Effector CD8-positive, alpha-beta T cell (primary cell): ENCODE measurements at places on chromosomes 12 and 14.

DNA sequence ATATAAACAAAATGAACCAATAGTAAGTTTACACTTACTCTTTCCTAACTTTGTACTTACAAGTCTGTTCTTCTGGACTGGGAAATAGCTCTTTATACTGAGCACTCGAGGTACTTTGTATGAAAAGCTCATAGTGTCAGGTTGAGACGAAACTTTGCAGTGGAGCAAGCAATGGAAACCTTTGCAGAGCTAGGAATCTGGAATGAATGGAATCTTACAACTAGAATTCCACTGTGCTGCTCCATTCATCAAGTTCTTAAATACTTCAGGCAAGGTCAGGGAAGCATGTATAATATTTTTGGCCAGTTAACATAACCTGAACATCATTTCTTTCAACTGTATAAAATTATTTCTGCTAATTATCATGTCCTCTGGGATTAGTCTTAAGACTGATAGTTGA, 1327.5 kb upstream of the FLRT2 start:
- DNase-seq: no peak

DNA sequence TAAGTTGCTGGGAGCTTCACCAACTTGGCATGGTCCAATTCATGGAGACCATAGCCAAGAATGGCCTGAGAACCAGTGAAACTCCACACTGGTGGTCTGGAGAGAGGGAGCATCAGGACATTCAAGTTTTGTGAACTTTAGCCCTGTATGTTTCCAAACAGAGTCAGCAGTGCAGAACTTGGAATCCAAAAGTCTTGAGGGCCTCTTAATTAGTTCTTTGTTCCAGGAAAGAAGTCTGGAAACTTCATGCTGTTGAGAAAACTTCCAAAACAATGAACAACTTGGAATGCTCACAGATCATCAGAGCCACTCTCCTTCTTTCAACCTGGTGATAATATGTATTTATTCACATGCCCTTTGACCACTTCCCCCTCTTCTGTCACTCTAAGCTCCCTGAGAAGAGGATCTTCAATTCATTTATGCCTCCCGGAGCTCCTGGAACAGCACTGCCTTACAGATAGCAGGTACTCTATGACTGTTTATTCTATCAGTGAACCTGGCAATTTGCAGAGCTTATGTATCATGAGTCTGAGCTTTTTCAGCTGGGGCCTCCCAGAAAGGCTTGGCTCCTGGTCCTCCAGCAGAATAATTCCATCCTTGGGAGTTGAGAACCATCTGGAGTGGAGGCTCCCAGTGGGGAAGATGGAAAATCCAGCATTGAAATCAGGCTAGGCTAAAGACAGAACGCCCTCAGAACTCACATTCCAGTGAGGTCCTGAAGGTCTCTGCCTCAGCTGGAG, 191.4 kb downstream of the KTN1 start:
- no peak for DNase-seq

DNA sequence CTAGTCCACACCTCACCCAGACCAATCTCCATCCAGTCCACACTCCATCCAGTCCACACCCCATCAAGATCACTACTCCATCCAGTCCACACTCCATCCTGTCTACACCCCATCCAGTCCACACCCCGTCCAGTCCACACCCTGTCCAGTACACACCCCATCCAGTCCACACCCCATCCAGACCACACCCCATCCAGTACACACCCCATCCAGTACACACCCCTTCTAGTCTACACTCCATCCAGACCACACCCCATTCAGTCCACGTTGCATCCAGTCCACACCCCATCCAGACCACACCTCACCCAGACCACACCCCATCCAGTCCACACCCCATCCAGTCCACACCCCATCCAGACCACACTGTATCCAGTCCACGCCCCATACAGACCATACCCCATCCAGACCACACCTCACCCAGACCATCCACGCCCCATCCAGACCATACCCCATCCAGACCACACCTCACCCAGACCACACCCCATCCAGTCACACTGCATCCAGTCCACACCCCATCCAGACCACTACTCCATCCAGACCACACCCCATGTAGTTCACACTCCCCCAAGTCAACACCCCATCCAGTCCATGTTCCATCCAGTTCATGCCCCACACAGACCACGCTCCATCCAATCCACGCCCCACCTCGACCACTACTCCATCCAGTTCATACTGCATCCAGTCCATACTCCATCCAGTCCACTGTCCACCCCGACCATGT, 116.6 kb upstream of the RTL1 start:
- no peak for DNase-seq

GRCh38 chr12:119565404-119565803, 28.2 kb upstream of the TMEM233 start:
- DNase-seq: no peak

- DNase-seq: no peak
Observed at GRCh38 chr12:13233830-13234641, 37.5 kb downstream of the EMP1 start.
